NCI-H2227 treated with DMSO at 0.1 percent for 48 hours (cell line): ENCODE measurements at places on chromosomes 11 and 22.

DNA sequence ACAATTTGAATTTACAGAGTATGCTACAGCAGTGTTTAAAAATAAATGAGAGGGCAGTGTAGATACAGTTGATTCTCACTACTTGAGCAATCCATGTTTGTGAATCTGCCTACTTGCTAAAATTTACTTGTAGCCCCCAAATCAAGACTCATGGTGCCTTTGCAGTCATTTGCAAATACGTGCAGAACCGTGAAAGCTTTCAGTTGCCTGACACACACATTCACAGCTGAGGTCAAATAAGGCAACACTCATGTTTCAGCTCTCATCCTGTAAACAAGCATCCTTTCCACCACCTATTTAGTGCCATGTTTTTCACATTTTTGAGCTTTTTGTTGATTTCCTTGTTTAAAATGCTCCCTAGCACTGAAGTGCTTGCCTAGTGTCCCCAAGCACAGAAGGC, 32.5 kb upstream of the RASL10A start:
- no peak for DNase-seq

- DNase-seq: peak; percentile 56
Observed at GRCh38 chr22:50185375-50186087, at the start of gene TRABD. Gene TRABD (plus strand): TSS chr22:50185913. CDS start chr22:50193061, 7,148 bp downstream.

DNA sequence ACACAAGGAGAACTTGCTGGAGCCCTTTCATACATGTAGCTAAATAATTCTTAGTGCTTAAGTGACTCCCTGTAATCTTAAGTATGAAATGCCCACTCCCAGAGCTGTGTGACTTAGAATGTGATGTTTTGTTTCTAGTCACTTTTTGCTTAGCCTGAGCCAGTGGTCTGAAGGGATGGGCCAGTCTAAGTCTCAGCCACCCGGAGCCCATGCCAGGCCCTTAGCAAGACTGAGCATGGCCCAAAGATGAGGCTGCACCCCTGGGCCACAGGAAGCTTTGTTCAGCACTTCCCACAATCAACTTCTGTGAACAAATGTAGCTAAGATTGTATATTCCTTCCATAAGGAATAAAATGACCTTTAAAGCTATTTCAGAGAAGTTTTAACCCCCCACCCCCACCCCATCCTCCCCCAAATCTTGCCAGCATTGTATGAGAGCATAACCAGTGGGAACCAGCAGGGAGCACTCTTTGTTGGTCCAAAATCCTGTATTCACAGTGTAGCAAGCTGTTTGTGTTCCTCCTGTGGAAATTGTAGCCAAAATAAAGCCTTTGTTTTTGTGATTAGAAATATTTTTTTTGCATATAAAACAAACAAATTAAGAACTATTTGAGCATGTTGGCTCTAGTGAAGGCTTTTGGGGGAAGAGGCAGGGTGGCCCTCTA, 73.8 kb upstream of the GAL start:
- DNase-seq: no peak

DNA sequence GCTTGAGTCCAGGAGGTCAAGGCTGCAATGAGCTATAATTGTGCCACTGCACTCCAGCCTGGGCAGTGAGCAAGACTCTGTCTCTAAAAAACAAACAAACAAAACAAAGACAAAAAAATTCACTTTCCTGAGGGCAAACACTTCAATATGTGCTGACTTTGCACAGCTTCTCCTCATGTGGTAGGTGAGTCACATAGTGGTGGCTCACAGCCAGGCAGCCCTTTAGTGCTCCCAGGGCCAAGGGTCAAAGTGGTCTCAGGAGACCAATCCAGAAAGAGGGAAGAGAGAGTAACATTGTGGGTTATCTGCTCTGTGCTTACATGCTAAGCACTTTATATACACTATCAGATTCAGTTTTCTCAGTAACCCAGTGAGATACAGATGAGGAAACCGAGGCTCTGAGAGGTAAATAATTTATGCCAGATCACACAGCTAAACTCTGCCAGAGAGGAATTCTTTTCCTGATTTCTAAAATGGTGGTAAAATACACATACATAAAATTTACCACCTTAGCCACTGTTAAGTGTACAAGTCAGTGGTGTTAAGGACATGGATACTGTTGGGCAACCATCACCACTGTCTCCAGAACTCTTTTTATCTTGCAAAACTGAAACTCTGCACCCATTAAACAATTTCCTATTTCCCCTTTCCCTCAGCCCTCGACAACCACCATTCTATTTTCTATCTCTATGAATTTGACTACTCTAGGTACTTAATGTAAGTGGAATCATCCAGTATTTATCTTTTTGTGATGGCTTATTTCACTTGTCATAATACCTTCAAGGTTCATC, 231.7 kb upstream of the NARS2 start:
- no peak for DNase-seq

GRCh38 chr11:134658481-134659225, 246.6 kb upstream of the B3GAT1 start:
- no peak for DNase-seq

- DNase-seq: no peak
Observed at GRCh38 chr22:38959590-38959989, 2.2 kb downstream of the APOBEC3A start.

GRCh38 chr11:15843309-15843872, 513.0 kb downstream of the SOX6 start:
- DNase-seq: peak; percentile 36

- DNase-seq: no peak
Observed at GRCh38 chr11:111098091-111098490, 147.4 kb upstream of the POU2AF2 start.

- DNase-seq: no peak
Observed at GRCh38 chr11:120399307-120399706, 63.1 kb downstream of the ARHGEF12 start.

- DNase-seq: peak; percentile 40
Observed at GRCh38 chr22:22207845-22208564, 36.6 kb upstream of the VPREB1 start.

GRCh38 chr11:6962673-6963072, 36.4 kb downstream of the ZNF215 start:
- DNase-seq: no peak

GRCh38 chr11:21472261-21472660, 720.6 kb upstream of the ANO5 start:
- no peak for DNase-seq

DNA sequence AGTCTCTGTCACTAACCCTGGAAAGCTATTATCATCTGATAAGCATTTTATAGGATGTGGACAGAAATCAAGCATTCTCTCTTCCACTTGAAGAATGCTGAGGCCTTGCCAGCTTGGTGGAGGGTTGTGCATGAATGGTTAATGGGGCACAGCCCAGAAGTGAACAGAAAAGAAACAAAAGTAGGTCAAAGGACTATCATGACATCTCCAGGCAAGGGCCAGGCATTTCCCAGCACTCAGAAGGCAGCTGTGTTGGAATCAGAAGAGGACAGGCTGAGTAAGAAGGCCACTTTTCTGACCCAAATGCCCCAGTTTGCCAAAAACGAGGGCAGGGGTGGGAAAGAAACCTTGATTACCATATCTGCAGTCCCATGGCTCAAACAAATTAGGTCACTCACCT, 12.4 kb downstream of the TENM4 start:
- DNase-seq: no peak

GRCh38 chr11:88016392-88017170, 158.7 kb downstream of the RAB38 start:
- no peak for DNase-seq

DNA sequence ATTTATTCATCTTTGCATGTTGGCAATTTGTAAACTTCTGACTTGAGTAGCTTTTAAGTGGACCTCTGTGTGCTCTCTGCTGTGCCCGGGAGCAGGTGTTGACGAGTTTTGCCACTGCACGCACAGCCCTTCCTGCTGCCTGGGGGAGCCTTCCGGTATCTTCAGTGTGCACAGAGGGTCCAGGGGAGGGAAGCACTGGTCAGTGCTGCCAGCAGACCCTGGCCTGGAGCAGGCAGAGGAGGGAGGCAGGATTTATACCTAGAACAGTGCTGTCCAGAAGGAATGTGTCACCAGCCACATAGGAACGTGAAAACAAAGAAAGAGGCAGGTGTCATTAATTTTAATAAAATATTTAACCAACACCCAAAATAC, 403.6 kb downstream of the TBC1D22A start:
- no peak for DNase-seq

GRCh38 chr11:128048121-128048520, 539.2 kb downstream of the ETS1 start:
- no peak for DNase-seq

DNA sequence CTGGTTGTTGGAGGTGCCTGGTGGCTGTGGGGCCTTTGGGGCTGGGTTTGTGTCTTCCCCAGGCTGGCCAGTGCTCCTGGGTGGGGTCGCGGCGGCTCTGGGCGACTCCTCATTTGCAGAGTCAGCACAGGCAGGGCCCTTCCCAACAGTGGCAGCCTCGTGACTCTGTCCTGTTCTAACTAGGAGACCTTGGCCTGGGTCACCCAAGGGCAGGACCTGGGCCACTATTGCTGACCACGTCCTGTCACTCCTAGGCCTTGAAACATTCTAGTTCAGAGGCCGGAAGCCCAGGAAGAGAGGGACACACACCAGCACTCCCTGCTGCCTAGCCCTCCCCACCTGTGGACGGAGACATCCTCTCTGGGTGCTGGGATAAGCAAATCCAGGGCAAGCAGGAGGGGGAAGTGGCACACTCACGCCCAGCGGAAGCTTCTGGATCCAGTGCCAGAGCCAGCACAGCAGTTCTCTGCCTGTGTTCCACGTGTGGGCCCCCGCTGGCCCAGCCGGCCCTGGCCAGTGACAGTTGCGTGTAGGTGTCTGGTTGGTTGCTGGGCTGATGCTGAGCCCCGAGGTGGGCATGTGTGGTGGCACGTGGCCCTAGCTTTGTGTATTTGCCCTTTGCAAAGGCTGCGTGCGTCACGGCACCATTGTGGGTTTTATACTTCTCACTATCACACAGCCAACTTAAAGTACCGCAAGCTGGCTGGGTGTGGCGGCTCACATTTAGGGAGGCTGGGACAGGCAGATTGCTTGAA, 4.3 kb upstream of the CHID1 start:
- no peak for DNase-seq

GRCh38 chr11:2558397-2558796, 113.6 kb downstream of the KCNQ1 start:
- DNase-seq: no peak

DNA sequence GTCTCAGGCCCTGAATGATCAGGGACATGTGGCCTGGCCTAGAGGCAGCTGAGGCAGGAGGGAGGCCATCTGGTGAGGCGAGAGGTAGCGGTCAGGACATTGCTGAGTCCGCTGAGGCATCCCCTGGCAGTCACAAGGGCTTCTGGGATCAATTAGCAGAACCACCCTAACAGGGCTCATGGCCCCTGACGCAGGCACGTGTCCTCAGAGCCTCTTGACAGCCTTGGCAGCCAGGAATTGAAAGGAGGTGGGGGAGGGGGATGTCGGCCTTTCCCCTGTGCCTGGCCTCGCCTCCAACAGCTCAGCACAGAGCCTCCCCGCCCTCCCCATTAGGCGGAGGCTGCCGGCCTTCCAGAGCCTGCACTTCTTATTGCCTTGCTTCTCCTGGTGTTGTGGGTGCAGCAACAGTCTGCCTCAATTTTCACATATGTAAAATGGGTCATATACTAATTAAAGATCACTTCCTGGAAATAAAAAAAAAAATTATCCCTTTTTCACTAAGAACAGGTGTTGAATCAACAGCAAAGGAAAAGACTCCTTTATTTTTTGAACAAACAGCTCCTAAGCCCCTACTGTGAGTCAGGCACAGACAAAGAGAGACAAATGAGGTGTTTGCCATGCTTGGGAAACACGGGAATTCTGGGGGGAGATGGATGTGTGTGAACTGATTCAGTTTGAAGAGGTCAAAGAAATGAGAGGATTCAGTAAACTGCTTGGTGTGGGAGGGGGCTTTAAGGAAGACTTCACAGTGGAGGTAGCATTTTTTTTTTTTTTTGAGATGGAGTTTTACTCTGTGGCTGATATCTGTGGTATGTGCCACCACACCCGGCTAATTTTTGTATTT, 55.3 kb downstream of the NFAM1 start:
- DNase-seq: peak; percentile 75

DNA sequence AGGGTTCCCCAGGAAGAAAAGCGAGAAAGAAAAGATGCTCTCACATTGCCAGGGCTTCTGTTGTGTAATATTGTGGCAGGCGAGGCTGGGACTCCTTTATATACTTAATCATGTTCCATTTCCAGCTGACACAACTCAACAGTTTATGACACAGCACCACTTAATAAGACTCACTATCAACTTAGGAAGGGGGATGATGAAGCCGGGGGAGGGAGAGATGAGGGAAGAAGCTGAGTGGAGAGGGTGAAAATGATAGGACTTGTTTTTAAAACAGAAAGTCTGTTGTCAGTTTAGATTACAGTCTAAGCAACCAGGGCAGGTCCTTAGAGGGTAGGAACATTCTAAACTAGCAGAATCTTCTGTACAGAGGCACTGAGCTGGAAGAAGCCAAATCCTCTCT, 397.0 kb downstream of the NXPE2 start:
- no peak for DNase-seq

DNA sequence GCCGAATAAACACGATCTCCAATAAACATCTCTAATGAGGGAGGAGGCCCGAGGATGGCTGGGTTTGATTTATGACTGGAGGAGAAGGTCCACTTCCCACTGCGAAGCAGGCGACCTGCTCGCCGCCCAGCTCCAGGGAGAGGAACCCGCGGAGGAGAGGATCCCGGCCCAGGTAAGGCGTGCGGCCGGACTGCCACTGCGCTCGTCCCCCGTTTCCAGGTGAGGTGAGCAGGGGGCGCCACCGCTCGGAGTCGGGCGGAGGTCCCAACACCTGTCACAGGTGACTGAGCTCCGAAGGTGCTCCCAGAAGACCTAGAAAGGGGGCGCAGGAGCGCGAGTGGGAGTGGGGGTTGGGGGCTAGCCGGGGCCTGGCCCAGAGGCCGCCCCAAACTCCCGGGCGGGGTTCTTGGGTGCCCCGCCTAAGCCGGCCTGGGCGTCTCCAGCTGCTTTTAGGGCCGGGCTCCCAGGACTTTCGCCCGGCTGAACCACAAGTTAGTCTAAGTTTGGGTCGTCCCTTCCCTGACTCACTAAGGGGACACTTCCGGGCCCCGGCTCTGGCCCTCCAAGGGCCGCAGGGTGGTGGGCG, 5.4 kb upstream of the PAX6 start:
- DNase-seq: no peak

GRCh38 chr11:69918231-69918937, 99.2 kb upstream of the FGF3 start:
- DNase-seq: no peak

DNA sequence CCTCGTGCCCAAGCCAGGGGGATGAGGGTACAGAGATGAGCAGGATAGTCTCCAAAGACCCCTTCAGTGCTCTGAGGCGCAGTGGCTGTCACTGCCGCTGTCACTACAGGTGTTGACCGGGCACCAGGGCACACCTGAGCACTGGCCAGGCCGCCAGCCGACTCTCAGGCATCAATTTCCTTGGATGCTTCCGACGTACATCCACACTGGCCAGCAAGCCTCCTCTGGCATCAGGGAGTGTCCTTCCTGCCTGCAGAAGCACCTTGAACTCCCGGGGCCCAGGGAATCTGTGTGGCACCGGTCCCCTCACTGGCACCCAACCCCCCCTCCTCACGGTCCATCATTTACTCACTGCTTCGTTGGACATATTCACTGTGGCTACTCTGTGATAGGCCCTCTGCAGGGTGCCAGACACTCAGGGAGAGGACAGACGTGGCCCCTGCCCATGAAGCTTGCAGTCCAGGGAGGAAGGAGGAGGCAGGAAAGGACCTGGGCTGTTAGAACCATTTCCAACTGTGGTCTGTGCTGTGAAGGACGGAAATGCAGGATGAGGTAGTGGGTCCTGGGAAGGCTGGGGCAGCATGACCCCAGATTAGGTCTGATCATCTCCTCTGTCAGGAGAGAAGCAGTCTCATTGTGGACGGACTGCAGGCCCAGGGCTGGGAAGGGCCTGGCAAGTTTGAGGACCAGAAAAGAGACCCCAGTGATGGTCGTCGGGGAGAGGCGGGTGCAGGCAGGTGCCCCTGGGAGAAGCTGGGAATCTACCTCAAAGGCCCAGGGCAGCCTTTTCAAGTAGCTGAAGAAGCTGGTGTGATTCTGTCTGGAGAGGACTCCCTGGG, 46.3 kb upstream of the ANO1 start:
- DNase-seq: no peak
